ENCODE measurements at places on chromosomes 5 and 9.

DNA sequence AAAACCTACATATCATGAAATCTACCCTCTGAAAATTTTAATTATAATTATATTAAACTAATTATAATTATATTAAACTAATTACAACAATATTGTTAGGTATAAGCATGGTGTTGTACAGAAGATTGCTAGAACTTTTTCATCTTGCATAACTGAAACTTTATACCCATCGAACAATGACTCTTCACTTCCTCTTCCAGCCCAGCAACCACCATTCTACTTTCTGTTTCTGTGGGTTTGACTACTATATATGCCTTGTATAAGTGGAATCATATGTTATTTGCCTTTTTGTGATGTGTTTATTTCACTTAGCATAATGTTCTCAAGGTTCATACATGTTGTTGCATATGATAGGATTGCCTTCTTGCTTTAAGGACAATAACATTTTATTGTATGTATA, 274.2 kb upstream of the CCNH start:
- ATAC-seq = no peak

GRCh38 chr9:27442464-27442863, 81.6 kb upstream of the IFNK start:
- no peak for ATAC-seq

- ATAC-seq = no peak
Measured at GRCh38 chr9:3884736-3885135, 358.9 kb upstream of the RFX3 start.

DNA sequence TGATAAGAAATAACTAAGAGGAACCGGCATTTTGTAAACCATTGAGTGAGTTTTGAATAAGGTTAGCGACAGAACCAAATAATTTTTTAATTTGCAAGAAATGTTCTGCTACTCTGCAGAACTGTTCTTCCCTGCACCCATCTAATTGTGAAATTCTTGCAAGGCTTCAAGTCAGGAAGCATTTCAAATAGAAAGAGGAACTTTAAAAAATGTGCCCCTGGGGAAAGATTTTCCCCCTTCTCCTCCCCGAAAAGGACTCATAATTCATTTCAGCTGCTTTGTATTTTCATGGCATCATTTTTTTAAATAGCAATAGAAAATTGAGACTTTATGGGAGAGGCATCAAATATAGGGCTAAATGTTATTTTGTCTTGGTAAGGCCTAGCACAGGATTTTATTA, 180.9 kb upstream of the ANKRD55 start:
- no peak for ATAC-seq

- ATAC-seq = peak; percentile 88
Measured at GRCh38 chr5:127875235-127876021, 172.2 kb downstream of the CCDC192 start.

DNA sequence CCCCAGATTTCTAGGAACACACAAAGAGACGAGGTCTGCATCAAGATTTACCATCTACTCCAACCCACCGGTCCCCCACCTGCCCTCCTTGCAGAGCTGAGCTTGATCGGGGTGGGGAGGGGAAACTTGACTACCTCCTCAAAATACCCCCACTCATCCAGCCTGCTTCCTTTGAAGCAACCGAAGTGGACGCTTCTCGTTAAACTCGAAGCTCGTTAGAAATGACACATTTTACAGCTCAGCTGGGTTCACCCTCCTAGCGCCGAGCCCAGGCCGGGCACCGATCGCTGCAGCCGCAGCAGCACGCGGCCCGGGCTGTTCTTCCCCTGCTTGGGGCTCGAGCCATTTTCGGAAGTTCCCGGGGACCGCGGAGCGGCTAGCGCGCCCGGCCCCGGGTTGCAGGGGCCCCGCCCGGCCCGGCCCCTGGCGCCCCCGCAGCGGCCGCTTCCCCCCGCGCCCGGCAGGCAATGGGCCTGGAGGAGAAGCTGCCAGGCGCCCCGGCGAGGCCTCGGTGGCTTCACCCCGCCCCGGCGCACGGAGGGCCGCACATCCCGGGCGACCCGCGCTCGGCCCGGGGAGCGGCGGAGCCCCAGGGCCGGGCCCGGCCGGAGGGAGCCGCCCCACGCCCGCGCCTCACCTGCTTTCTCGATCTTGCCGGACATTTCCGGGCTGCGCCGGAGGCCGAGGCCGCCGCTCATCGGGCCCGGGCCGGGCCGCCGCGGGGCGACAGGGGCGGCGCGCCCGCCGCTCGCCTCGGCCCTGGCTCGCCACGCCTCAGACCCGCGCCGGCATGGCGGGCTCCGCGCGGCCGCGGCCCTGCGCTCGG, 530 bp downstream of the RAPGEF1 start:
- peak; percentile 62 for ATAC-seq

GRCh38 chr9:121198512-121199042, 3.1 kb downstream of the RAB14 start:
- no peak for ATAC-seq

DNA sequence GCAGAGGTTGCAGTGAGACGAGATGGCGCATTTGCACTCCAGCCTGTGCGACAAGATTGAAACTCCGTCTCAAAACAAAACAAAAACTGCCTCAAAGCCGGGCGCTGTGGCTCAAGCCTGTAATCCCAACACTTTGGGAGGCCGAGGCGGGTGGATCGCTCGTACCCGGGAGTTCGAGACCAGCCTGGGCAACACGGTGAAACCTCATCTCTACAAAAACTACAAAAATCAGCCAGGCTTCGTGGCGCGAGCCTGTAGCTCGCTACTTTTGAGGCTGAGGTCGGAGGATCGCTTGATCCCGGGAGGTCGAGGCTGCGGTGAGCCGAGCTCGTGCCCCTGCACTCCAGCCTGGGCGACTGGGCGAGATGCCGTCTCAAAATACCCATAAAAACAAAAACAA, 988 bp downstream of the GFM2 start:
- ATAC-seq = no peak

- no peak for ATAC-seq
Measured at GRCh38 chr5:171762903-171763302, 22.7 kb upstream of the SMIM23 start.

DNA sequence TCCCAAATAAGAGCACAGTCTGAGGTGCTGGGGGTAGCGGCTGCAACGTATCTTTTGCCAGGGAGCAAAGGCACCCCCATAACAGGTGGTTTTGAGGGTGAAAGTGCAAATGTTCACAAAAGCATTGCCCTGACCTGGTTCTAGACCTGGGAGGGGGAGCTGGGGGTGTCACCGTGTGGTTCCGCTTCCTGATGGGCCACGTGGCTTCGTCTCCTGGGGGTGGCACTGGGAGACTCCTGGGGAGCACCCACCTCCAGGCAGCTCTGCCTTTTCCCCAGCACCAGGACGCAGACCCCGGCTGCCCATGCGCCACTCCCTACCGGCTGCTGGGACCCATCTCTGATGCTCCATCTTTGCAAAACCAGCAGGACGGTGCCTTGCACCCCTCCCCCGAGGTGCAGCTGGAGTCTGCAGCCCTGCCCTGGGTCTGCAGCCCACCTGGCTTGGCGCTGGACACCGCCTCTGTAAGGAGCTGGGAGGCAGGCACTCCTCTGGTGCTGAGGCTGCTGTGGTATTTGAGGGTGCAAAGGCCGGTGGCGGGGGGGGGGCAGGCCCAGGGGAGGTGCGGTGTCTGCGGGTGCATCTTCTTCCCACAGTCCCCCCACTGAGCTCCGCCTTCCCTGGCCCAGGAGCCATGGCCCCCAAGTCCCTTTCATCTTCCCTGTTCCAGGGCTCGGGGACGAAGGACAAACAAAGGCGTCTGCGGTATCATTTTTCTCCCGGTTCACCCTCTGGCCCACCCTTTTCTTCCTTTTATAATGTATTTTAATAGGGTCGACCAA, 29.8 kb upstream of the RXRA start:
- no peak for ATAC-seq

GRCh38 chr9:34465468-34465867, 6.9 kb downstream of the DNAI1 start:
- ATAC-seq = no peak

- ATAC-seq = no peak
Measured at GRCh38 chr5:157582731-157583620, 7.4 kb upstream of the ADAM19 start.

DNA sequence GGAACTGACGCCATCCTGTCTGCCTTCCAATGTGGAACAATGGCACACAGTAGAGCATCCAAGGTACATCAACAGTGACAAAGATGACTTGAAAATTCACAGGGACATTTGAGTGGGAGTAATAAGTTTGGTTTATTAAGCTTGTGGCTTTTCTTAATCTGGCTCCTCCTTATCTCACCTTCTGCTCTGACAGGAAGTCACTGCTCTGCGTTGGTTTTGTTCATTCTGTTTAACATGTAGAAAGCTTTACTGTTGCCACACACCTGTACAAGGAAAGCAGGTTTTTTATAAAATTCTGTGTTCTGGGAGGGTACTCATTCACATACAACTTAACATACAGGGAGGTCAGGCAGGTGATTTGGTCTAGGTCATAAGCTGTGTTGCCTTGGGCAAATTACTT, 1.6 kb upstream of the GZMK start:
- ATAC-seq = no peak

GRCh38 chr9:87613265-87614111, 112.4 kb upstream of the CTSL start:
- ATAC-seq = no peak

GRCh38 chr5:39755986-39756385, 331.2 kb upstream of the DAB2 start:
- ATAC-seq = no peak

GRCh38 chr5:56128113-56128512, 105.0 kb downstream of the ANKRD55 start:
- no peak for ATAC-seq

DNA sequence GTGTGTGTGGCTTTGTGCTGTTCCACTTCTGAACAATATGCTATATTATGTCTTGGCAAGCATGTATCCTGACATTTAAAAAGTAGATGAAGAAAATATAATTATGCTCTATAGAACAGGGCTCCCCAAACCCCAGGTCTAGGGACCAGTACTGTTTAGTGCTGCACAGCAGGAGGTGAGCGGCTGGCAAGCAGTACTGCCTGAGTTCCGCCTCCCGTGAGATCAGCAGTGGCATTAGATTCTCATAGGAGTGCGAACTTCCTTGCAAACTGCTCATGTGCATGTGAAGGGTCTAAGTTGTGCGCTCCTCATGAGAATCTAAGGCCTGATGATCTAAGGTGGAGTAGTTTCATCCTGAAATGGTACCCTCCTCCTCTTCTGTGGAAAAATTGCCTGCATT, 979.1 kb upstream of the CTNND2 start:
- ATAC-seq = no peak

GRCh38 chr5:9483243-9483642, 62.6 kb downstream of the SEMA5A start:
- ATAC-seq = peak; percentile 57

- ATAC-seq = no peak
Measured at GRCh38 chr9:93116072-93116961, 17.7 kb downstream of the NINJ1 start.

GRCh38 chr5:118990582-118990981, 2.2 kb upstream of the DTWD2 start:
- ATAC-seq = no peak

- ATAC-seq = no peak
Measured at GRCh38 chr5:115487756-115488155, 56.8 kb downstream of the FEM1C start.

DNA sequence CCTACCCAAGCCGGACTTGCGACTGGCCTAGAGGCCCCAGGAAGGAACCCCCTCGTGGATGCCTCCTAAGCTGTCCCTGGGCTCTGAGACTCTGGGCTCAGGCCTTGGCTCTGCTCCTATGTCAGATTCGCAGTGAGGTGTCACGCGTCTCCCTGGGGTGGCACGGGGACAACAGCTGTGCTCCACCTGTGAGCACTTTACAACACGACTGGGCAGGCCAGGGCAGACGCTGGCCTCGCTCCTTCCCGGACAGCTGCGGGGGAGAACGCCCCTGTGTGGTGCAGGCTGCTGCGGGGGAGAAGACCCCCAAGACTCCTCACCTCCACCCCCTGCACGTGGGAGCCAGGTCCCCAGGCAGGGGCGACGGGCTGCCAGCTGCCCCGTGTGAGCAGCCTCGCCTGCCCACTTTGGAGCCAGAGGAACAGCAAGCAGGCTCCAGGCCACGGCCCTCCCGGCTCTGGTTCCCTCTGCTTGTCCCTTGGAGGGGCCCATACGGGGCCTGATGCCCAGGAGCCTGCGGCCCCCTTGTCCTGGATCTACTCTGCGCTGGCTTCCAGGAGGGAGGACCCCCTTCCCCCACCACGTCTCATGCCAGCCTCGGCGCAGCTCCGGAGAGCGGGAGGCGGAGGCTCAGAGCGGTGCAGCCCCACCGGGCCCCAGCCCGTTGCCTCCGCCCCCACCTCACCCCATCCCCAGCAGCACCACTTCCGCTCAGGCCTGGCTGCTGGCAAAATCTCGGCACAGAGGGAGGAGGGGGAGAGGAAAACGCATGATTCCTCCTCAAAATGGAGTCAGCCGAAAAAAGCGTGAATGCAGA, 36.0 kb downstream of the SARDH start:
- ATAC-seq = no peak

GRCh38 chr9:98708103-98708932, 417 bp downstream of the GABBR2 start:
- no peak for ATAC-seq

DNA sequence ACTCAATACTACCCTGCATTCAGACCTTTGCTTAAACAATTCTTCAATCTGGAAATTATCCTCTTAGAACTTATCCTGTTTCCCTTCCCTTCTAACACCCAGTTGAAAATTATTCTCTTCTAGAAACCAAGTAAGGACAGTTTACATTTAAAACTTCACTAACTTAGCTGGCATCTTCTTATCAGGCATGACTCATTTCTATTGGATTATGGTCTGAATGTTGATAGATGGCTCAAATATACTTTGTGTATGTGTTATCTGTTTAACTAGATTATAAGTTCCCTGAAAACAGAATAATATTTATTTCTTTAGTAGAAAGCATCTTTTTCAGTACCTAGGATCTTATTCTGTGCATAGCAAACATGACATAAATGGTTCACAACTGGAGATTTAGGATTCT, 161.9 kb downstream of the PPP2R2B start:
- ATAC-seq = peak; percentile 59

DNA sequence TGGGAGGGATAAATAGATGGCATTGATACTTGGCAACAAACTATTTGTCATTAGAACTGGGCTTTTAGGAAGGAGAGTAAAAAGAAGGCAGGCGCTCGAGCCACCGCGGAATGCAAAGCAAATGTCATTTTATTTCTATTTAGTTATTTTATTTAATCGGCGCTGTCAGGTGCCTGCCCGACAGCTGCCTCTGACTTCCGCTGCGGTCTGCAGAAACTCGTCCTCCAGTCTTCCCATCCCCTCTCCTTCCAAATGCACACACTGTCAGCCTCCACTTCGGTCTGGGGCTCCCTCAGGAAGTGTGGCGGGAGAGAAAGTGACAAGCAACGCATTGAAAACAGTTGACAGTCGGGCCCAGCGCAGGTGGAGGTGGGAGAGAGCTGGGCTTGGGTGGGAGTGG, 29.3 kb downstream of the ASS1 start:
- ATAC-seq = no peak

DNA sequence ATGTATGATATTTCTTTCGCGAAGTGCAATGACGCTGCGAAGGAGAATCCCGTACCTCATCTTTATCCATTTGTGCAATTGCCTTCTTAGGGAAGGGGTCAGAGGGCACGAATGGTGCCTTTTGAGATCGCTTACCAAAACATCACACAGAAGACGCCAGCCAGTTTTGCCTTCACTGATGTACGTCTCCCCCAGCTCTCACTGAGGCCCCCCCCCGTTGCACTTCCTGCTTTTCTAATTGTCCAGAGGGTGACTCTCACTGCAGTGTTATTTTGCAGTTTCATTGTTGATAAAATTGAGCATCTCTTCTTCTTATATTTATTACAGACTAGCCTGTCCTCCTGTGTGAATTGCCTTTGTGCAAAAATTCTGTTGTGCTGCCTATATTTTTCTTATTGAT, 39.0 kb upstream of the CACNA1B start:
- ATAC-seq = no peak
